ENCODE measurements at places on chromosomes 5 and 9.
A peak's percentile ranks its signal among the peaks of the same experiment; 100 is the strongest.

GRCh38 chr5:109584986-109585599 lies 104.6 kb upstream of the MAN2A1 start:
- no peak for DNase-seq

GRCh38 chr9:74526215-74526614 lies 29.1 kb downstream of the RORB start:
- DNase-seq, result no peak

DNA sequence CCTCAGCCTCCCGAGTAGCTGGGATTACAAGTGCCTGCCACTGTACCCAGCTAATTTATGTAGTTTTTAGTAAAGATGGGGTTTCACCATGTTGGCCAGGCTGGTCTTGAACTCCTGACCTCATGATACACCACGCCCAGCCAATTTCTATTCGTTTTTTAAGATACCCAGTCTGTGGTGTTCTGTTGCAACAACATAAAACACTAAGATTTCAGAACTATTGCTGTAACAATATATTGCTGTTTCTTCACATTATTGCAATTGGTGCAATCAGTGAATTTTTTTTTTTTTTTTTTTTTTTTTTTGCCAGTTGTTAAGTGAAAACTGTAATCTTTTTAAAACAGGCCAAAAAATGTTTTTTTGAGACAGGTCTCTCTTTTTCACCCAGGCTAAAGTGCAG lies 9.9 kb downstream of the SRP19 start:
- no peak for DNase-seq

DNA sequence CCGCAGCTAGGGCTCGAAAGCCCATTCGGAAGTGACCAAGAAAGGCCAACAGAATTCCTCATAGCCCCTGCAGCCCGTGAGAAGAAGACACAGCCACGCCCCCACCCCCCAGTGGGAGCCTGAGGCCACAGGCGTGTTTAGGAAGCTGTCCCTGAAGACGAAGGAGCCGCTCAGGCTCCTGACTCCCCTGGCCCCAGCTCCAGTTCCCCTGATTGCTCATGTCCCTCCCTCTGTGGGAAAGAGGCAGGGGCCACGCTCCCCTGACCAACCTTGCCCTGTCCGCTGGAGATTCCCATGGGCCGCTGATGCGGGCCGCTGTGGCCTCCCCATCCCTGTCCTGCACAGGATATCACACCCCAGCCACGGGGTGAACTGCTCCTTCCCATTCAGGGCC lies 13.6 kb downstream of the ROPN1L start:
- no peak for DNase-seq

- DNase-seq, result no peak
Measured at GRCh38 chr5:95178046-95178651, 106.7 kb downstream of the MCTP1 start.

DNA sequence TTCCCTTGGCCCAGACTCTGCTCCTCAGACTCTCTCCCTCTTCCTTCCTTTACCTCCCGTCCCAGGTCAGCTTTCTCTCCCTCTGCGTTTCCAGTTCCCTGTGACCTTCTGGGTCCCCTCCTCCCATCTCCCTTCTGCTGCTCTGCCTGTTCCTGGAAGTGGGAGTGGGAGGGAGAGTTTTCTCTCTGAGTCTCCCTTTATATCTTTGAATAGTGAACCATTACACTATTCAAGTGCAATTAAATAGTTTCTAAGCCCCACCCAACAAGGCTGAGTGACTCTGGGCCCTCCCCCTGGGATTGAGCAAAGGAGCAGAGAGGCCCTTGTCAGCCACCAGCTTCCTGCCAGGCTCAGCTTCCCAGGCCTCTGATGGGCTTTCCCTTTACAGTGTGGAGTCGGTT lies 34.8 kb downstream of the THBS4 start:
- no peak for DNase-seq

- no peak for DNase-seq
Measured at GRCh38 chr5:1067141-1068121, 44.4 kb downstream of the SLC12A7 start.

- no peak for DNase-seq
Measured at GRCh38 chr9:114281473-114282103, 41.3 kb upstream of the ORM1 start.

GRCh38 chr5:57332361-57332760 lies 150.2 kb downstream of the ACTBL2 start:
- no peak for DNase-seq

DNA sequence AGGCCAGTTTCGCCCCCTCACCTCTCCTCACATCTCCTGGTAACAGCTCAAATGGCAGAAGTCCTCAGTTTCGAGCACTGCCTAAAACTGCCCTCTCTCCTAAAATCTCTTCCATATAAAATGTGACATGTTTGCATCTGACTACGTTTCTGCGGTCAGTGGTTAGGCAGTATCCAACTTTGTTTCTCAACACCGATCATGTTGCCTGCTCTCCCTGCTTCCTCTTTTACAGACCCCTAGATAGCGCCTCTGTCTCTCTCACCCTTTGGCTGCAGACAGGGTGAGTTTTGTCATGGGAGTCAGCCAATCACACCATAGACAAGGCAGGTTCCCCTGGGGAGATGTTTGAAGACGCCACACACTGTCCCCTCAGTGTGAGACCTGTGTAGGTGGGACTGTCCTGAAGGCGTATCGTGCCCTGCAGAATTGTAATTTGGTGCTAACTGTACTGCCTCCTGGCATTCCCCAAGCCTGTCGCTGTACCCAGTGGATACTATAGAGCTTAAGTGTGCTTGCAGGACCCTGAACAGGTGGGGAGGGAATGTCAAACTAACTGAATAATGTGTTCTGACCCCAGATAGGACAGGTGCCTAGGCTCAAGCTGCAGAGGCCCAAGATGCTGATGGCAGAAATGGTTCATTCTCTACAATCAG lies 1.1 kb downstream of the HEXB start:
- peak; percentile 64 for DNase-seq

DNA sequence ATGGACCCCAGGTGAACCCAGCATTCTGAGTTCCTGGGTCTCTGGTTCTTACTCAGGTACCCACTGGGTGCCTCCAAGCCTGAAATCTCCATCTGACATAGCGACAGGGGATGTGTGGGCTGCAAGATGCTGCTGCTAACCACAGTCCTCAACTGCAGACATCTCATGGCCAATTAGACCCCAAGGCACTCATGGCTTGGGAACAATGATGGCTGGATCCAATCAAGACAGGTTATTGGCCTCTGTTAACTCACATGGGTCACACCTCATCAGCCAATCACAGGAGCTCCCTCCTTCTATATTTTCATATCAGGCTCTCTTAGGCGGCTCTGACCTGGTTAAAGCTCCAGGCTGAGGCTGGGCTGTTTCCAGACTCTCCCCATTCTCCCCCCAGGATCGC lies 57.0 kb downstream of the CXXC5 start:
- DNase-seq, result no peak

- no peak for DNase-seq
Measured at GRCh38 chr5:3351581-3352442, 243.8 kb upstream of the IRX1 start.

GRCh38 chr9:3954331-3955304 lies 345.2 kb downstream of the GLIS3 start:
- no peak for DNase-seq

GRCh38 chr5:25181249-25181648 lies 536.5 kb upstream of the CDH10 start:
- DNase-seq, result no peak

- no peak for DNase-seq
Measured at GRCh38 chr5:119282628-119283027, 73.2 kb upstream of the TNFAIP8 start.

DNA sequence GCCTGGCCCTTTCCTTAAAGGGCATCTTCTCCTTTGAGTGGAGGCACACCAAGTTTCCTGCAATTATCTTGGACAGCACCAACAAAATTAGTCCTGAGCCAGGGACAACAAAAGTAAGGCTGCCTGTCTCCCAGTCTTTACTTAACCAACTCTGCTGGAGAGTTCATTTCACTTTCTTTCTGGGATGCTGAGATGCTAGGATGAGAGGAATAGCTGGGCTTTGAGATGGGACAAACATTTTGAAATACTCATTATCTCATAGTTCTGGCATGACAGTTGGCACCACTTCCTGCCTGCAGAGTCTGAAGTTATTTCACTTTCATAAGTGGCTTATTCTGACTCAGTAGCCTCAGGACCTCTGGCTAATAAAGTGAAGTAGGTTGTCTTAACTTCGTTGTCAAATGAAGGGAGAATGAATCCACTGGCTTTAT lies 157.0 kb downstream of the C9orf152 start:
- DNase-seq, result no peak

- DNase-seq, result no peak
Measured at GRCh38 chr9:122001491-122002201, 91.5 kb downstream of the TTLL11 start.

DNA sequence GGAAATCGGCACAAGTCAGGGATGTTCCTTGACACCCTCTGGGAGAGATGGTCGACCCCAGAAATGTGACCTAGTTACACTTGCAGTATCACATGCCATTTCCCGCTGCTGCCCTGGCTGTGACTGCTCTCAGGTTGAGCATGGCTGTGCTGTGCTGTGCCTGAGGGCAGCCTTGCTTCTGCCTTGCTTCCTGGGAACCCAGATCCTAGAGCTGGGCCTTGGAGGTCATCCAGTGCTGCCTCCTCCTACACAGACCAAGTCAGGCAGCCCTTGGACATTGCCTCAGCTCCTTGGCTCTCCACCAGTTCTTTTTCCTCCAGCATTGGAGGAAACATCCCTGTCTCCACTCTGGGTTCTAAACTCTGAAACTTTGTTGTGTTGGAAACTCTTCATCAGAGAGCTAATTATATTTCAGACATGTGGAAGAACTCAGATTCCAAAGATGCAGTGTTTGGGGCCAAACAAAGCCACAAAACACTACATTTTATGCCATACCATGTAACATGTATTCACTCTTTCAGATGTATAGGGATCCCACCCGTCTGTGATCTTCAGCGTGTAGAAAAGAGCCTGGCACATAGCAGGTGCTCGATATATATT lies 6.1 kb downstream of the MAMDC2 start:
- no peak for DNase-seq

DNA sequence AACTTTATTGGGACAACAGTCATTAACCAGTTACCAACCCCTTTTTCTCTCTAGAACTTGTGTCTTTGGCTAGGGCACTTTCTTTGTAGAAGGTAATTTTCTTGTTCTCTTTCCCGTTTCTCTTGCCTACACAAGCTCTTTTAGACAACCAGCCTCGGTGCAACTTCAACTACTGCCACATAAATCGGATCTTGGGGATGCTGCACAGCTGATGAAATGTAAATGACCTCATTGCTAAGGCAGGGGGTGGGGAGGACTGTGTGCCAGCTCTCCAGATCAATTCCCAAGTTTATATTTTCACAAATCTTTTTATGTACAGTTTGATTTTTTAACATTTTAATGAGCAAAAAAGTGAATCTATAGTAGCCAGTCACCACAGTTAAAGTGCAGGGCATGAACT lies 157.6 kb downstream of the DENND1A start:
- DNase-seq, result no peak

GRCh38 chr5:28750251-28750650 lies 1711.9 kb upstream of the CDH9 start:
- no peak for DNase-seq

DNA sequence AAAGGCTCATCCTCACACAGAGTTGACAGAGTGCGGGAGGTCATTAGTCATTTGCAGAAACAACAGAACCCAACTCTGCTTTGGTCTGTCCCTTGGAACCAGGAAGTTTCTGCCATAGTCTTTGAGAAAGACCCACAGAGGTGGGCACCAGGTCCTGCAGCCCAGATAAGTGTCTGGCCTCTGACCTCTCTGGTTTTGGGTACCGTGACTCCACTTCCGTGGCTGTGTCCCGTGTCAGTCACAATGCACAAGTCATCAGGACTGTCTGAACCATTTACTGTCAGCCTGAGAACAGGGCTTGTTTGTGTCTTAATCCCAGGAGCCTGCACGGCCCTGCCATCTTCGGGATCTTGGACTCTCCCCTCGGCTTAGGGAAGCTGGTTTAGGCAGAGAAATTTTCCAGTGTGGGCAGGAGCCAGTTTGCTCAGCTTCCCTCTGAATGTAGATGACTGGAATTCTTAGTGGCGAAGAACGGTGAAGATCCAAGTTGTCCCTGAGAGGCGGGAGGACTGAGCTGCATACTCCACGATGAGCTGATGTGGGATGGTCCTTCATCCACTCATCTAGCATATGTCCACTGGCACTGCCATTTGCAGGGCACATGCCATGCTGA lies 11.9 kb downstream of the GSN start:
- DNase-seq, result peak; percentile 78

GRCh38 chr9:94977416-94977815 lies 250.9 kb downstream of the AOPEP start:
- no peak for DNase-seq

DNA sequence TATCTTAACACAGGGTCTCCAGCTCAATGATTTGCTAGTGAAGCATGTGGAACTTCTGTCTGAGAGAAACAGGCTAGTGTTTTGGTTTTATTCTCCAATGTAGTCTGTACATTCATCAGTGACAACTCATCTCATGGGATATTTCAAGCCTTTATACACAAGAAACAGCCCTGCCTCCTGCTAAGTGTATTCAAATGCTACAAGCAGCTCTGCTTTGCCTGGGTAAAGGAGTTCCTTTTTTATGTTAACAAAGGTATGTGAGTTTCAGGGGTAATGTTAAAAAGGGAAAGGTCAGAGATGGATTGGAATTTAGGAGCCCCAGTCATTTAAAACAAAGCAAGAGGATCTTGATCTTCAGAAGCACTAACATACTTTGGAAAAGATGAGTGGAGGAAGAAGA lies 498.7 kb downstream of the ISL1 start:
- no peak for DNase-seq

DNA sequence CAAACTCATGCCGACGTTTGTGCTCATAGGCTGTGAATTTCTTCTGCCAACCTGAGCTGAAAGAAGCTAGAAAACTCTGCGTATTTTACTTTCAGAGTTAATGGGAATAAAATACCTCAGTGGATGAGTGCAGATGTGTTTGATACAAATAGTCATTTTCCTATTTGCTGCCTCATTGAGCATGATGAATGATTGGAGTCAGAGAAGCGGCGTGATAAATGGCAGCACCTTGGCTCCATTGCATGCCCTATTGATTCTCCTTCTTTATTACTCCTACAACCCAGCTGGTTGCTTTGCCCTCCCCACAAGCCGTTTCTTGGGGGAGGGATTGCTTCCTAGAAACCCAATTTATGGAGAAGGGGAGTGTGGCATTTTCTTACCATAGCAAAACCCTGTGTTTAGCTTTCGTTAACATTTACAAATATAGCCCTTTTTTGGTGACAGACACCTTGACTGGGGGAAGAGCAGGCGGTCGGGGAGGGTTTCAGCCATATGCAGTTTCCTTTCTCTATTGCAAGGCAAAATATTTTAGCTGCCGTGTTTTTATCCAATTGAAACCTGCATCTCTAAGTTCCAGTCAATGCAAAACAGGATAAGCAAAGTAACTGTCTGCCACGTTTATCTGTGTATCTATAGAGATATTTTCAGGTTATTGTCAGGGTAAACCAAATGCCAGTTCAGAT lies 93.1 kb upstream of the TBCA start:
- DNase-seq, result no peak

DNA sequence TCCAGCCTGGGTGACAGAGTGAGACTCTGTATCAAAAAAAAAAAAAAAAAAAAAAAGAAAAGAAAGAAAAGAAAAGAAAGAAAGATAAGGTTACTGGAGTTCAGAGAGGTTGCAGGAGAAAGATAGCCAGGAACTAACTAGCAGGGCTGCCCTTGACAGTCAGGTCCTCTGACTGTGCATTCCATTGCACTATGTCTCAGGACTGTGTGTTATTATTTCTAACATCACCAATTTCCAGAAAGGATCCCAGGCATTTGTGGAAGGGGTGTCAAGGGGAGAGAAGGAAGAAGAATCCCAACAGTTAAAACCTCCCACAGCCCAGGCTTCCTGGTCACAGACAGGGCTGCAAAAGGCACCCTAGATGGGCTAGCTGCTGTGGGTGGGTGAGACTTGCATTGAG lies 25.1 kb downstream of the KLF4 start:
- no peak for DNase-seq
